CD8-positive, alpha-beta memory T cell (primary cell): ENCODE measurements at places on chromosomes 6 and 20.

DNA sequence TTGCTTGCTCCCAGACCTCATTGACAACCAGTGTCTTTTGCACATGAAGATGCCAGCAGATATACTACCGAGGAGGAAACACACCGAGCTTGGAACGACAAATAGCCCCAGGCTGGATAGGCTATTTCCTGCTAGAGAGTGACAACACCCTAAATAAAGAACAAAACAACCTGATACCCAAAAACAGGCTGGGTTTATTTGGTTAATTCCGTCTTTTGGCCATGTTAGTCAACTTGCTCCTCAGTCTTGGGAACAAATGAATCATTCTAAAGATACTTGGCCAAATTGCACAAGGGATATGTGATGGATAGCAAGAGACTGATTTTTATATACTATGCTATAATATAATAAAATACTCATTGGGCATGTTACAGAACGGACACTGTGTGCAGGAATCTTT lies 11.5 kb upstream of the MUC22 start:
- DNase-seq, result no peak

DNA sequence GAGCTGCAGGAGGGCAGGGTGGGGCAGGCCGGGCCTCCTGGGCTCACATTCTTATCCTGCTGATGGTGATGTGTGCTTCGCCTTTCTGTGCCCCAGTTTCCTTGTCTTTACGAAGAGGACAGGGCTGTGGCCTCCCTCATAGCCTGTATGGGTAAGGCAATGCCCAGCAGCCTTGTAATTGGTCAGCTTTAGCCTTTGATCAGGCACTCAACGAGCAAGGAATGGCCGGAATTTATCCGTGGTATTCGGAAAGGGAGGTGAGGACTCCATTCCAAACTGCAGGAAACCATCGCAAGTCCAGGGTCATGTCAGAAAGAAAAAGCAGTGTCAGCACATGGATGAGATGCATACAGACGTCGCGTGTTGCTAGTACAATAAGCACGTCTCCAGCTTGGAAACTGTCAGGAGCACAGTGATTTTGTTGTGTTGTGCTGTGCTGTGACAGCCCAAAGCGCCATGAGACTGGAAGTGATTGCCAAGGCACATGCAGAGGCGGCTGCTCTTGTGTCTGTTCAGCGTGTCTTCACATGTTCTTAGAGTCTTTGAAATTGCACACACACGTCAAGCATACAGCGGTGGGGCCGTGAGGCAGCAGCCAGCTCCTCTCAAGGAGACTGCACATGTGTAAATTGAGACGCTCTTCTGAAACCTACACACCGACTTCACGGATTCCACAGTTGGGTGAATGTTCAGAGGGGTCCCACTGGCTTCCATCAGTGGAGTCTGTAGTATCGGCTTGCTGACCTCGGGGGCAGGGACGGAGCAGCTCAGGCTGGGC lies 6.2 kb downstream of the SS18L1 start:
- DNase-seq, result no peak

DNA sequence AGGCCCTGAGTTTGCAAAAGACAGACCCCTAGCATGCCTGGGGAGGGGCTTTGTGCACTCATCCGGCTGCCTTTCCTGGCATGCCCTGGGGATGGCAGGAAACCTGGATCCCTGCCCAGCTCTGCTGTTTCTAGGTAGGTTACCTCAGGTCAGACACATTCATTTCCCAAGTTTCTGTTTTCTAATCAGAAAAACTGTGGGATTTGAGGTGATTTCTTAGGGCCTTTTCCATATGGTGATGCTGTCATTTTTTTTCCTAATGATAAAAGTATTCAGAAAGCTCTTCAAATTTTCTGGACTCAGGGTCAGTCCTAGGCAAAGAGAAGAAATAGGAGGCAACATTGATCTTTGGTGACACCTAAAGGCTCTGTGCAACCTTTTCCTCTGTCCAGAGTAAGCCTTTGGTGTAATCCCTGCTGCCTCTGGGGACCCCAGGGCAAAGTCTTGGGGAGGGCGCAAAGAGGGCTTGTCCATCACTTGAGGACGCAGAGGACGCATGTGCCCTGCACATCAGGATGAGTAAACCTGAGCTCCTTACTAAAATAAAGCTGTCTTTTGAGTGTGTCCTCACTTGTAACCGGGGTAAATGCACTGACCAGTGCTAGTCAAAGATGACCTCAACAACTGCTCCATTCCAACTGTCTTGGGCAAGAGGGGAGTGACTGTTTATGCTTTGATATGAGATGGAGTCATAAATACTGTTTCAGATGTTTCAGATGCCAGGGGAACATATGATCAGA lies 13.5 kb upstream of the TRAM2 start:
- no peak for DNase-seq

DNA sequence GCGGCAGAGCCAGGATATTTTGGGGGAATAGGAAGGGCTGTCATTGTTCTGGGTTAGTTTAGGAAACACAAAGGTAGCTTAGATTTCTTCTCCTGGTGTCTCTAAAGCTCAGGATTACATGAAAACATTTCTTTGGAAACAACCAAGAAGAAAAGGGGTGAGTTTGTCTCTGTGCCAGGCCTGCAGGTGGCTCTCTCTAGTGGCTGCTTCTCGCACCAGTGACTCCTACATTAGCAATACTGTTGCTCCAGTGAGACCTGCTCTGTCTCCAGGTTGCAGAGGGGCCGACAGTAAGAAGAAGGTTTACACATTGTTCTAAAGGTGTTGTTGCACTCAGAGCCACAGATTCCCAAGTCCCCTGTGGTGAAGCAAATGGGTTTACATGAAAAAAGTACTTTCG lies 104.6 kb upstream of the GLP1R start:
- no peak for DNase-seq

DNA sequence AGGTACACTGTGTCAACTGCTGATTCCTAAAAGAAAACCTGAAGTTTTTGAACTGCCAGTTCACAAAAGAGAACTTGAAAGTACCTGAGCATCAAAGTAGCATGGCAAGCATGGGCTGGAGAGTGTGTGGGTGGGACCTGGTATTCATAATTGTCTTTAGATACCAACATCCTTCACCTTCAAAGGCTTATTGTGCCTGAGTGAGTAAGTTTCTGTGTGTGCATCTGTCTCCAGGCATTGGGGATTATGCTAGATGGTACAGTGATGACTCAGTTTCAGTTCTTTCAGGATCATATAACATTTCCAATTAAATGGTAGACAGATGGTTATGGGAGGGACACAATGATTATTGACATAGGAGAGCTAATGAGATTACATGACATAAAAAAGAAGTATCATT lies 238.5 kb downstream of the ZFAND3 start:
- DNase-seq, result no peak

DNA sequence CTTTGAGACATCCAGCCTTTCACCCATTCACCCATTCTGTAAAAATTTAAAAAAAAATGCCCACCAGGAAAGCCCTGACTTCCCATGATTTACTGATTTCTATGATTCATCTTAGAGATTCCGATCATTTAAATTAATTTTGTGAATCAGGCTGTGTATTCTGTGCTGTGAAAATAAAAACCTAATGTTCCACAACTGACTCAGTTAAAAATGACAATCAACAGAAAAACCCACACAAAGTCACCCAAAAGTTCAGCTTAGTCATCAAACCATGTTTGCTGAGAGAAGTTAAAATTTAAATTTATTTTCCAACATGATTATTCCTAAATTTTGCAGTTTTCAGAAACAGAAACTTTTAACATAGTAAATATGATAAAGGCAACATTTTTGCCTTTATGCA lies 509.9 kb downstream of the TENT5A start:
- no peak for DNase-seq

GRCh38 chr20:47309806-47310426 lies 46.6 kb downstream of the ZMYND8 start:
- no peak for DNase-seq

GRCh38 chr6:108610270-108610839 lies 49.6 kb downstream of the FOXO3 start:
- DNase-seq, result no peak

- peak; percentile 16 for DNase-seq
Measured at GRCh38 chr20:34350095-34350494, 13.0 kb upstream of the ITCH start.

DNA sequence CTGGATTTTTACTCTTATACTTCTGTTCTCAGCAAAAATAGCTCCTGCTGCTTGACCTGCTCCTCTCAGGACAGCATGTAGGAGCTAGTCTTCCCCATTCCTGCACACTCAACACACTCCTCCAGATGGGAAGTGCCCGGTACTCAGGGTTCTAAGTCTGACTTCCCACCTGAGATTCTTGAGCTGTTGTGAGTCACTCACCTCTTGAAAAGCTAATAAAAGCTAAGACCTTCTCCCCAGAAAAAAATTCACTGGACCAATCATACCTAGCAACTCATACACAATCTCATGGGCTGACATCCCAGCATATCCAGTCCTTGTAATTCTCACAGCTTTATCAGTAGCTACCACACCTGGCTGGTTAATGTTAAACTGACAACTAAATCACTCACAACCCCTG lies 53.5 kb downstream of the TRPC4AP start:
- DNase-seq, result no peak
